ENCODE measurements at places on chromosomes 16 and 17. TPM values are rescaled to one million over a fixed set of nuclear protein-coding genes. Genes with fewer than 3 reads are reported as not detected.

DNA sequence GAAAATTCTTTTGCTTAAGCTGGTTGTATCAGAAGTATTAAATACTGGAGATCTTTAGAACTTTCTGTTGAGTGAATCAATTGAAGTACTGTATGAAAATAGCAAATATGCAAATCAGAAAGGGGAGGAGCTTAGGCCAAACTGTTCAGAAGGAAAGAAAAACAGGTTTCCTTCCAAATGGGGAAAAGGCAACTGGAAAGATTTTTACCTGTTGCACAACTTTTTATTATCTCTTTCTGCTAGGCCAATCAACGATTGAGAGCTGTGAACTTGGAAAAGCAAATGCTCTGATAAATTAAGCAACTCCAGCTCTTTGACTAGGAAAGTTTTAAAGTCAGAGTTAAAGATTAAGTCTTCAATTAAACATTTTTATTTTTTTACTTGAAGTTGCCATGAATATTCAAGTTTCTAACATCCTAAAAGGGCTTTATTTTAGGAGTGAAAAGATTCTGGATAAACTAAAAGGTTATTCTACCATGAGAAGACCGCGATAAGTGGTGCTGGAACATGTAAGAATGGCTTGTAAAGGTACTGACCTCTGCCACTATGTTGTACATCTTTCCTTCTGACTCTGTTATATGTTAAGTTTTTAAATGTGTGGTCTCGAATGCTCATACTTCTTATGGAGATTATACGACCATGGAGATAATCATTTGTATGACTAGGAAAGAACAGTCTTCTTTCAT is 16.5 kb downstream of the DCUN1D3 start:
- H3K4me1 ChIP-seq = peaks cover 13% of the 10 kb centered on the region
- no peaks in the 10 kb centered on the region for H3K36me3 ChIP-seq
- no peak overlapping the region for H3K4me3 ChIP-seq
- no peak overlapping the region for H3K27ac ChIP-seq
- H3K27me3 ChIP-seq = no peaks in the 10 kb centered on the region
- no peak for DNase-seq

GJD3 gene
- not detected for total RNA-seq

- peaks cover 16% of the 10 kb centered on the region for H3K4me1 ChIP-seq
- H3K36me3 ChIP-seq = no peaks in the 10 kb centered on the region
- H3K27ac ChIP-seq = no peak overlapping the region
- no peaks in the 10 kb centered on the region for H3K27me3 ChIP-seq
Observed at GRCh38 chr17:2177235-2177811, 122.4 kb downstream of the HIC1 start.

OMG gene
- not detected for total RNA-seq

DNA sequence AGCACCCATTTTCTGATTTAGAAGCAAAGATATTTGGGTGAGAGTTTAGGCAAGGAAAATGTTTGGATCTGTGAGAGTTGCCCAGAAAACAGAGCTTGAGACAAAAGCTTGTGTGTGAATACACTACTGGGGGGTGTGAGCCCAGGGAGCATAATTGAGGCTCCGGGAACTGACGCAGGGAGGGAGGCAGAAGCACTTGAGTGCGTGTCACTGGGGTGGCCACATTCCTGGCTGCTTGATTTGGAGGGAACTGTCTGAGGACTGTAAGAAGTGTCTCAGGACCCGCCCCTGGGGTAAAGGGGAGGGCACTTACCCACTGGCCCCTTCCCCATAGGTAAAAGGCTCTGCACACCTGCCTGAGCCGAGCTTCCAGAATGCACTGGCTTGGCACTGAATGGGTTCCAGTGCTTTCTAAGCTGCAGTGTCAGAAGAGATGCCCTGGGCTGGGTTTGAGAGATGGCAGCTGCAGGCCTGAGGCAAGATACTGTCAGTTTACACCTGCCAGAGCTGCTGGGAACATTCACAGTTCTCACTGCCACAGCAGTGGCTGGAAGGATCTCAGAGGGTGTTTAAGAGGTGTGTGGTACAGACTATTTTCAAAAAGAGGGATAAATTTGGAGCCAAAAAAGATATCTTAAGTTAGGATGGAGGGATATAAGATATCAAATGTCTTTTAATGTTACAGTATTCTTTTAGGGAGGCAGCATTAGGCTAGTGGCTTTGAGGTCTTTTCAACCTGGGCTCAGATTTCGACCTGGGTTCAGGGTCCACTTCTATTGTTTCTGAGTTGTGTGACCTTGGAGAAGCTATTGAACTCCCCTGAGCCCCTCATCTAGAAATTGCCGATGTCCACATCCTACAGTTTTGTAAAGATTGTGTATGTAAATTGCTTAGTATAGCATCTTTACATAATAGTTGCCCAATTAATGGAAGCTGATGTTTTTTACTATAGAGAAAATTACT is 6.9 kb upstream of the TEX2 start:
- no peaks in the 10 kb centered on the region for H3K36me3 ChIP-seq
- DNase-seq = peak; percentile 18
- H3K27me3 ChIP-seq = peaks cover 4% of the 10 kb centered on the region
- H3K4me1 ChIP-seq = no peaks in the 10 kb centered on the region
- H3K4me3 ChIP-seq = no peak overlapping the region

DHRS7C gene
- total RNA-seq = not detected

DNA sequence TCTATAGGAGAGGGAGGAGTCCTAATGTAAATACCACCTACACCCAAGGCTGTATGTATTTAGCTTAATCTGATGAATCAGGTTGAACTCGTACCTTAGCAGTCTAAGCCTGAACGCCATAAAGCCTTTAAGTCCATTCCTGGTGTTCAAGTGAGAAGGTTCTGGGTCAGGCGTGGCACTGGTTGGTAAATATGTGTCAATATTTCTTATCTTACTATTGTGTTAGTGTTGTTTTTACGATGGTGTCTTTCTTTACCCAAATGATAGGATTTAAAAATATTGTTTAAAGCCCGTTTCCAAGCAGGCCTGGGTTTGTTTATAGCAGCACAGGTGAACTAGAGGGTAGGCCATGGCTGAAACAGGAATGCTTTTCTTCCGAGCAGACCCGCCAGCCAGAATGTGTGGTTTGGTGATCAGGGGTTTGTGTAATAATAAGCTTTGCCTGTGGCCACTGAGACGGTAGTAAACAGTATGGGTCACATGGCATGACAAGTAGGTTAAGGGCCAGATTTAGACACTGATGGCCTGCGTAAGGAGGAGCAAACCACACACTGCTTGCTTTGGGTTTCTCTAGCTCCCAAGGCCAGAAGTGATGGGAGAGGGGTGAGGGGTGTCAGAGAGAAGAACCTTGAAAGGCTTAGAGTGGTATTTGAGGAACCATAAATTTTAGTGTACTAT is 3.3 kb downstream of the TMEM94 start:
- peaks cover 15% of the 10 kb centered on the region for H3K4me1 ChIP-seq
- DNase-seq = no peak
- H3K36me3 ChIP-seq = no peaks in the 10 kb centered on the region
- H3K4me3 ChIP-seq = no peak overlapping the region
- H3K27me3 ChIP-seq = no peaks in the 10 kb centered on the region

DNA sequence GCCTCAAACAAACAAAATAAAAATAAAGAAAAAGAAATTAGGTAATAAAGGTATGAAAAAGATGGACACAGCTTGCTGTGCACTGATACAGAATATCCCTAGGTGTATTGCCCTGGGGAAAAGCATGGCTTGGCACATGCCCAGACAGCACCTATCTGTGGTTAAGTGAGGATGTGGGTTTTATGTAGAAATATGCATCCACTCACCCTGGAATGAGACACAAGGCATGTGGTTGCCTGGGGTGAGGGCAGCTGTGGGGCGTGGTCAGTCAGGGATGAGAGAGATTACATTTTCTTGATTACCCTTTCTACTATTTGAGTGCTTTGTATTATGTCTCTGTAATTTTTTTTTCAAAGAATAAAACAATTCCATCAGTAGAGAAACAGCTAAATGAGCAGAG is 6.9 kb downstream of the PLLP start:
- H3K4me3 ChIP-seq = no peak overlapping the region
- DNase-seq = no peak
- peaks cover 10% of the 10 kb centered on the region for H3K27me3 ChIP-seq
- H3K4me1 ChIP-seq = peaks cover 9% of the 10 kb centered on the region

Data from neural progenitor cell (in vitro differentiated cells).